Adipocyte (in vitro differentiated cells): ENCODE measurements at places on chromosomes 4 and X.

DNA sequence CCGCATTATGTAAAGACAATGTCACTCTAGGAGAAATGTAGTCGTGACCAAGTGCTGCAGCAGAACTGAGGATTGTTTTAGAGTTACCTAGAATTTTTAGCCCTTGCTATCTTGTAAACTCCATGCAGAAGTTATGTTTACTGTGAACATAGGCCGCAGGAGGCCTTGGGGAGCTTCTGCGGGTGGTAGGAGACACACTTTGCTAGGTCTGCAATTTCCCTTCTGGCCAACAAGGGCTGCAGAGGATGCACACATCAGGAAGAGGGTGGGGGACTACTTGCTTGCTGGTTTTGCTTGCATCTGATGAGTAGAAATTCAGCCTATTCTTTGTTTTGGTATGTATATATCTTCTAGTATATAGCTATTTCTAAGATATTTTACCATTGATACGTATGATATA is 23.1 kb downstream of the BANK1 start:
- DNase-seq, result no peak

DNA sequence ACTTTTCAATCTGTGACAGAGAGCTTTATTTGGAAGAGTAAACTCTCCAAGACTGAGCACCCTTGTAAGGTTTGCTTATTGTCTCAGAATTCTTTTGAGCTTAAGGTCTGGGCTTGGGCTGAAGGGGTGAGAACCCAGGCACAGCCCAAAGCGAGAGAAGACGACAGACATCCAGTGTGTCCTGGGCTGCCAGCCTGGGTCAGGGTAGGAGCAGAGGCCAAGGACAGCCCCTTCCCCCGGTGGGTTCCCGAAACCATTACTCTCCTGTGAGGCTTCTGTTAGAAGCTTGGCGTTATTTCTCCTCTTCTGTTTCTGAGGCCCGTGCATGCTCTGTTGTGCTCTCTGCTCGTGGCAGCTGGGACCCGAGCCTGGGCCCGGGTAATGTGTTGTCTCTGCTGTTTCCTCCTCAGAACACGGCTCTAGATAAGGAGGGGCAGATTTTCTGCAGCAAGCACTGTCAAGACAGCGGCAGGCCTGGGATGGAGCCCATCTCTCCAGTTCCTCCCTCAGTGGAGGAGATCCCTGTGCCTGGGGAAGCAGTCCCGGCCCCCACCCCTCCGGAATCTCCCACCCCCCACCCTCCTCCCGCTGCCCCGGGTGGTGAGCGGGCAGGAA is 177.5 kb downstream of the DCLK2 start:
- no peak for DNase-seq

DNA sequence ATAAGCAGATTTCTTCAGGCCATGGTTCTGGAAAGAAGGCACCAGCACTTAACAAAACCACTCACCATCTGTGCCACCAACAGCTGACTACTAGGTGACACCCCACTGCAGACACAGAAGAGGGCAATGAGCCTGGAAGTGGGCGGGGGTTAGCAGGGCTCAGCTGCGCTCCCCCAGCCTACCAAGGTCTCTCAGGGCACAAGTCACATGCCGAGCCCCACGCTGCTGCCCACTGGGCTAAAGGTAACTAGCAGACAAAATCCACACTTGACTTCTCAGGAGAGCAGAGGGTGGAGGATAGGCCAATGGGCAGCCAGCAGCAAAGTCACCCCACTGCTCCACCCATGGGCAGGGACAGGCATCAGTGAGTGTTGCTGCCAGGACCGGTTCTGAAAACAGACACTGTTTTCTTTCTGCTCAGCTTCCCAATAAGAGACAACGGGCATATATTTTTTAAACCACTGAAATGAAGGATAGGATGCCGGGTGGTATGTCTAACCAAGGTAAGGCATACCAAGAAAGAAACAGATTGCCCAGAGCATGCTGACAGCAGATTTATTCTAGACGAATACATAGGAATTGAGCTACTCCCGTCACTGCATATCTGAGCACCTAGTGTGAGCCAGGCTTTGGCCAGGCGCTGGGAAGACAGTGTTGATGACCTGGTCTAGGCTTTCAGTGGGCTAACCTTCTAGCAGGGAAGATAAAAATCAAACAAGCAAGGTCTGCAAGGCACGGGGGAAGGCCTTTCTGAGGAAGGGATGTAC is 20.1 kb downstream of the ACSL1 start:
- DNase-seq, result no peak

DNA sequence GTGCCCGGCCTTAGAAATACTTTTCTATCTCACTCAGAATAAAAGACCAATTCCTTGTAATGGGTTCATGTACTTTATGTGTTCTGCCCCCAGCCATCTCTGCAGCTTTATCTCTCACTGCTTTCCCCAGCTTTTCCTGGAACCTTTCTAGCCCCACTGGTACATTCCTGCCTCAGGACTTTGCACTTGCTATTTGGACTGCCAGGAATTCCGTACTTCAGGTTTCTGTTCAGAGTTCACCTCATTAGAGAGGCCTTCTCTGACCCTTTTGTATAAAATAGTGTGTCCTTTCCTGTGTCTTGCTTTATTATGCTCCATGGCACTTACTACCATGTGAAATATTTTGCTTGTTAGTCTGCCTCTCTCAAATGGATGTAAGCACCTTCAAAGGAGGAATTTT is 112.5 kb downstream of the PDLIM5 start:
- no peak for DNase-seq

GRCh38 chrX:108438110-108438623 is at the start of gene COL4A6:
Gene COL4A6 (minus strand): TSS chrX:108438422. CDS start chrX:108438196, 226 bp downstream.
- DNase-seq, result peak; percentile 18

DNA sequence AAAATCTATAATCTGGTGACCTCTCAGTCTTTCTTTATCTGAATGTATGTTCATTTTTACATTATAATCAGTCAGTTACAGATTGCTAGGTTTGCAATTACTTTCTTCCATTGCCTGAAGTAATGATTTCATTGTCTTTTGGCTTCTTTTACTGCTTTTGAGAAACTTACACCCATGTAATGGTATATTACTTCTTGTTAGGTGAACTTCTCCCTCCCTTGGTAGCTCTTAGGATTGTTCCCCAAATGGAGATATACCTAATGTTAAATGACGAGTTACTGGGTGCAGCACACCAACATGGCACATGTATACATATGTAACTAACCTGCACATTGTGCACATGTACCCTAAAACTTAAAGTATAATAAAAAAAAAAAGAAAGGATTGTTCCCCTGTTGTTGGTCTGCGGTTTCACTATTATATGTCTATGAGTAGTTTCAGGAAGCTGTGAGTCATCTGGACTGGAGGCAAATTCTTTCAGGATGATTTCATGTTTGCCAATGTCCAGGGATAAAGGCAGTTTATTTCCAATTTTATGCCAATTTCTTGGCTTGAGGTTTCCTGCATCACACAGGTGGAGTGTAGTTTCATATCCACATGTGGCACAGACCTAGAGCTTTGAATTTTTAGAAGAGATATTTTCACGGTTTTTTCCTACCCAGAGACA is 21.8 kb downstream of the SPANXC start:
- DNase-seq, result peak; percentile 72
